ENCODE measurements at places on chromosomes 6 and 20.
A peak's percentile ranks its signal among the peaks of the same experiment; 100 is the strongest.

GRCh38 chr20:55513954-55514353, 491.4 kb downstream of the CBLN4 start:
- no peak for DNase-seq

GRCh38 chr6:153167061-153167891, 36.2 kb upstream of the RGS17 start:
- peak; percentile 87 for DNase-seq

- DNase-seq, result peak; percentile 60
Measured at GRCh38 chr6:43635387-43636307, at the start of gene MAD2L1BP. Gene MAD2L1BP (plus strand): TSS chr6:43635840. CDS start chr6:43635876, 36 bp downstream.

DNA sequence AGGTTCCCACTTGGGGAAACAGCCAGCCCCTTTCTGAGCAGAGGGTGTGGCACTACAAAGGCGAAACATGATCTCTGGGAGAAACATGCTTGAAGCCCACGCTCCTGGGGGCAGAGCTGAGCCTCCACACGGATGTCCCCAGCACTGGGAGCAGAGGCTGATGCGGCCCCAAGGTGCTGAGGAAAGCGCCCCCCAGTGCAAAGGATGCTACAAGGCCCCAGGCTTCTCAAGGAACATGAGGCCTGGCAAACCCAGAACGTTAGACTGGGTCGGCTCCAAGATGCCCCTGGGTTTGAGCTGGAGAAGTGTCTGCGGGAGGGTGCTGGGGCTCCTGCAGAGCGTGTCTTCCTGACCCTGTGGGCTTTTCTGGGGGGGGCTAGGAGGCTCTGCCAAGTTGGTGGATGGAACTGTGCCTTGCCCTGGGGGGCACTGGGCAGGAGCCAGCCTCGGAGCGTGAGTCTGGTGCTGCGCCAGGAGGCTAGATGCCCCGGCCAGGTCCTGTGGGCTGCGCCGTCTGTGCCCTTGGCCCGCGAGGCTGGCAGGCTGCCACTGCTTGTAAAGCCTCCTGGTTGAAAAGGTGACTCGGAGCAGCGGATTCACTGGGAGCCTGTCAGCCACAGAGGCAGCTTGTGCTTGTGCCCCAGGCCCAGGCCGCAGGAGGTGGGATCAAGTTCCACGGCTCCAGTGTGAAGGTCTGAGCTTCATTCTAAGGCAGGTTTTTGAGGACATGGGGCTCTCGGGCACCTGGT, 8.1 kb downstream of the SYNJ2 start:
- peak; percentile 32 for DNase-seq

GRCh38 chr20:38825901-38826625, 20.6 kb downstream of the PPP1R16B start:
- peak; percentile 42 for DNase-seq

- peak; percentile 85 for DNase-seq
Measured at GRCh38 chr6:137094411-137095008, 49.7 kb upstream of the IL20RA start.

- DNase-seq, result no peak
Measured at GRCh38 chr6:116518621-116519368, 7.4 kb downstream of the CALHM5 start.

- no peak for DNase-seq
Measured at GRCh38 chr6:17276766-17277165, 4.4 kb upstream of the RBM24 start.

DNA sequence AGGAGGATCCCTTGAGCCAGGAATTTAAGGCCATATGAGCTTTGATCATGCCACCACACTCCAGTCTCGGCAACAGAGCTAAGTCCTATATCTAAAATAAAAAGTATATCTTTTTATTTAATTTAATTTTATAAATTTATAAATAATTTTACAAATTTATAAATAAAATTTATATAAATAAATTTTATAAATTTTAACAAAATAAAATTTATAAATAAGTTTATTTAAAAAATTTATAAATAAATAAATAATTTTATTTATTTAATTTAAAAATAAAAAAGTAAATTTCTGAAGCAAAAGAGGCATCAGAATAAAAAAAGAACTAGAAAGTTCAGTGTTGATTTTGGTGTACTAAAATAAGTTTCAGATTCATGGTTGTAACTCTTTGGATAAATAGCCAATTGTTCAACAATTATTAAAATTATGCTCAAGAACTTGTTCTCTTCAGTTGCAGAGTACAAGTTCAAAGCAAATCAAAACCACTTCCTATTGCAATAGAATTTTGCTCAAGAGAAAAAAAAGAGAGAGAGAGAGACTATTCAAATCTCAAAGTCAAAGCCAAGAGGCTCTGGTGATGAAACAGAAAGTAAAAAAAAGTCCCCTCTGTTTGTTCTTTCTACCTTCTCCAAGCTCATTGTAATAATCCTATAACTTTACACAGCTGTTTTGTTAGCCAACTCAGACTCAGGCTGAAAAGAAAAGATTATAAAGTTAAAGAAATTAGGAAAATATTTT, 547.5 kb upstream of the ADGRB3 start:
- DNase-seq, result peak; percentile 65

DNA sequence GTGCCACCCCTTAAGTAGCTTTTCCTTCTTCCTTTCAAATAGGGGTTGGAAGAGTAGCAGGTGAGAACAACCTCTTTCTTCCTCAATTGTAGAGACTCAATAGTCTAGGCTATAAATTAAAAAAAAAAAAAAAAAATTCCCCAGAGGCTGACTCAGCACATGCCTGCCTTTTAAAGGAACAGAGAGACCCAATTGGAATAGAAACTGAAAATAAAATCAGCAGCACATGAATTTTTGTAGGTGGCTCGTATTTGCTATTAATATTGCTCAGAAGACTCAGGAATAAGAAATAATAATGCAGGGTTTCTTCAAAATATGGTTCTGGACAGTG, 19.3 kb downstream of the TOP1 start:
- DNase-seq, result peak; percentile 62

DNA sequence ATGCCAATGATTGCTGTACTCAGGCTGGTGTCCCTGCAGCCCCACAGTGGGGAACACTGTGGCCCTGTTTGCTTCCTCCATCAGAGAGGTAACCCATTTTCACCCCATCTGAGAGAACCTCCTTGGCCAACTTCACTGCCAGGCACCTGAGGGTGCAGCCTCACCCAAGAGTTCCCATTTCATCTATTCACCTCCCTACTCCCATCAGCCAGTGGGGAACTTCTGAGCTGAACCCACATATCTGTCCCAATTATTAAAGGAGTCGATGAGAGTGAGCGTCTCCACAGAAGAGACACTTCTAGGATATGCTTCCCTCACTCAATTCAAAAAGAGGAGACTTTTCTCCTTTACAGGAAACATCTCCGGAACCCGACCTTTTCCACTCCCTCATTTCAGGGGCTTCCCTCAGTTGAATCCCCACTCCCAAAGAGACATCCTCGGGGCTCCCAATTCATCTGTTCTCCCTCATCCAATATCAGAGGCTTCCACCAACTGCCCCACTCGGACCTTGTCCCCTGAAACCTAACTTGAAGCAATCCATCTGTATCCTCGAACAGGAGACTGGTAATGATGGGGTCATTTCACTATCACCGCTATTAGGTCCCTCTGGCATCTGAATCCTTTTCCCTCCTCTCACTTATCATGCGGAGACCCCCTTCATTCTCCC, 988 bp downstream of the UBE2V1 start:
- DNase-seq, result no peak

GRCh38 chr6:137188855-137189254, 15.4 kb upstream of the IL22RA2 start:
- no peak for DNase-seq

- no peak for DNase-seq
Measured at GRCh38 chr6:131597446-131597845, 24.4 kb downstream of the ARG1 start.

DNA sequence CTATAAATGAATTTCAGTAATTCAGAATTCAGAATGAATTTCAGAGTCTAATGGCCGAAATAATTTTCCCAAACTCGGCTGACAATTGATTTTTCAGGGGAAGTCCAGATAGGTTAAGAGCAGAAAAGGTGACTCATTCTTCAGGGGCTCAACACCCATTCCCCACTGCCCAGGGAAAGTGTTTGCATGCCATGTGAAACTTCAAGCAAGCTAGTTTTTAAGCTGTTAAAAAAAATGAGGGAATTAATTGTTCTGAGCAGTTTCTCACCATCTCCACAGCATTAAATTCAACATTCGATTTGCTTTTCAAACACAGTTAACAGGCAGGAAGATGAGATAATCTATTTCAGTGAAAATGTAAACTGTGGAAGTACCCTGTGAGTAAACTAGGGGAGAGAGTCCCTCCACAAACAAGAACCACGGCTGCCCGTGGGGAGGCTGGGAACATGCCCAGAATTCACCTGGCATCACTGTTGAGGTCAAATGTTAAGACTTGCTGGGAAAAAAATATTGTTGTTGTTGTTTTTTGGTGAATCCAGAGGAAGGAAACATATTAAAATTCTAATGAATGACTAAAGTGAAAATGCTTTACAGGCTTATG, 650.8 kb upstream of the AGPAT4 start:
- no peak for DNase-seq

DNA sequence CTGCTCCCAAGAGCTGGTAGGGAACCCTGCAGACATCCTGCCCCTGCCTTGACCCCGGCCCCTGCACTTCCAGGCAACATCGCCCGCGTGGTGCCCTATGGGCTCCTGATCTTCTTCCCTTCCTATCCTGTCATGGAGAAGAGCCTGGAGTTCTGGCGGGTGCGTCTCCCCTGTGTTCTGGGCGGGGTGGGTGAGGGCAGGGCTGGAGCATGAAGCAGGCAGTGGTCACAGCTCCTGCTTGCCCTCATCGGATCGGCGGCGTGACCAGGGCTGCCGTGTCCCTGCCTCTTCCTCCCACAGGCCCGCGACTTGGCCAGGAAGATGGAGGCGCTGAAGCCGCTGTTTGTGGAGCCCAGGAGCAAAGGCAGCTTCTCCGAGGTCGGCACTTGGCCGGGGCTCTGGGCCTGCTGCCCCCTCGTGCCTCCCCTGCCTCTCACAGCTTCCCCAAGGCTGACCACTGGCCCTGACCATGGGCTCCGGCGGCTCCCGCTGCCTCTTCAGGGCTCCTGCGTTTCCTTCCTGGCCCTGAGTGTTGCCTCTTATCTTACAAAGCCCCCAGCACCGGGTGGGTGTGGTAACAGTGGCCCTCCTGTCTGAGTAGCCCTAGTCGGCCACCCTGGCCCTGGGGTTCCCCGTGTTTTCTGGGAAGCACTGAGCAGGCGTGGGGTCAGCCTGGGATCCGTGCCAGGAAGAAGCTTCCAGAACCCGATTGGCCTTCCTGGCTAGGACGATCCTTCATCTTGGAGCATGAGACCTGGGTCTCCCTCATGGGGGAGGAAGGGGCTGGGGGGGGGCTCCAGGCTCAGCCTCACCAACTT, 8.0 kb upstream of the TNFRSF6B start:
- no peak for DNase-seq

DNA sequence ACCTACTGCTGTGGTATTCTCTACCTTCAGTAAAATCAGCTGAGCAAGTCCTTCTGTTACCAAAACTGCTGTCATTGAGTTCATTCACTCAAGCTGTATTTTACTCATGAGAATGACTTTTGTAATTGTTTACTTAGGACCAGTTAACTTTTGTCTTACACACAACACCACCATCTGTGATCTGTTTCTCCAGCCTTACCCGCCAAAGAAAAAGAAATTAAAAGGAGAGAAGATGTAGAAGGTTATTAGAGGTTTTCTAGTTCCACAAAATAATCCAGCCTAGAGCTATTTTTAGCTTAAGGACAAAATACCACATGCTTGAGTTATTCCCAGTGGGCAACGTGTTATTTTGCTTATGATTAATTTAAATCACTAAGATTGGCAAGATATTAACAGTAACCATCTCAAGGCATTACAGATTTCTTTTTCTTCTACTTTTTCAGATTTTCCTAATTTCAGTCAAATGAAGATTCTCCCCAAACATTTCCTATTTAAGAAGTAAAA, 38.2 kb downstream of the FAM8A1 start:
- peak; percentile 11 for DNase-seq

GRCh38 chr6:37903351-37904340, 84.1 kb downstream of the ZFAND3 start:
- DNase-seq, result no peak

DNA sequence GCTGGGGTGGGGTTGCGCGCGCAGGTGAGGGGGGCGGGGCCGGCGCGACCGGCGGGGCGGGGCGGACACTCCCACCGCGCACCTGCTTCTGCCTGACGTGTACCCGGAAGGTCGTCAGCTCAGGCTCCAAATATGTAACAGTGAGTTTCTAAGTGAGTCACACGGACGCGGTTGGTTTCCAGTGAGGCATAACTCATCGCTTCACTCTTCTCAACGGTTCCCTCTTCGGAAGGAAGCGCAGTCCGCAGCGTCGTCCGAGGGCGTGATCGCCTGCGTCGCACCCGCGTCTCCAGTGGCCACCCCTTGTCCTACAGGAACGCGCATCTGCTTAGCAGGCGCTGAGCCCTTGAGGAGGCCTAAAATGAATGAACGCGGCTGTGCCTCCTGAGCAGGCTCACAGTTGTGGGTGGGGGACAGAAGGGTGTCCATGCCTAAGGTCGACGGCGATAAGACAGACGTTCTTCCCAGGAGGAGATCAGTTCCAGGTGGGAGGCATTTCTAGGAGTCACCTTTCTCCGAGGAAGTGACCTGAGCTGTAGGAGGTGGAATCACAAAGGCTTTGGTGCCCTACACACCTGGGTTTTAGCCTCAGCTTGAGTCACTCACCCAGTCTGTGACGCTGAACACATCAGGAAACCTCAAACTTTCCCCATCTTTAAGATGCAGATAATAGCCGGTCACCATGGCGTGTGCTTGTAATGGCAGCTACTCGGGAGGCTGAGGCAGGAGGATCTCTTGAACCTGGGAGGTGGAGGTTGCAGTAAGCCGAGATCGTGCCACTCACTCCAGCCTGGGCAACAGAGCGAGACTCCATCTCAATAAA, 50.9 kb upstream of the EZR start:
- DNase-seq, result peak; percentile 71

GRCh38 chr6:127051571-127052260, 66.8 kb upstream of the RSPO3 start:
- peak; percentile 22 for DNase-seq

DNA sequence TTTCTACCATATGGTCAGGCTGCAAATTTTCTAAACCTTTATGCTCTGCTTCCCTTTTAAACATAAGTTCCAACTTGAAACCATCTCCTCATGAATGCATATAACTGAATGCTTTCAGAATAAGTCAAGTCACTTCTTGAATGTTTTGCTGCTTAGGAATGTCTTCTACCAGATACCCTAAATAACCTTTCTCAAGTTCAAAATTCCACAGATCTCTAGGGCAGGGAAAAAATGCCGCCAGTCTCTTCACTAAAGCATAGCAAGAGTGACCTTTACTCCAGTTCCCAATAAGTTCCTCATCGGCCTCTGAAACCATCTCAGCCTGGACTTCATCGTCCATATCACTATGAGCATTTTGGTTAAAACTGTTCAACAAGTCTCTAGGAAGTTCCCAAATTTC, 1011.2 kb upstream of the CITED2 start:
- DNase-seq, result no peak
